HT-29 (cell line): ENCODE measurements at places on chromosomes 7 and 10. TPM values are rescaled to one million over a fixed set of nuclear protein-coding genes. Genes with fewer than 3 reads are reported as not detected.

The CPA2 gene
- total RNA-seq = not detected in 2 replicates

The FRAT1 gene
- total RNA-seq = 3.7 and 5.8 TPM in 2 replicates

The FZD8 gene
- 0.99 and 1.1 TPM in 2 replicates for total RNA-seq

DNA sequence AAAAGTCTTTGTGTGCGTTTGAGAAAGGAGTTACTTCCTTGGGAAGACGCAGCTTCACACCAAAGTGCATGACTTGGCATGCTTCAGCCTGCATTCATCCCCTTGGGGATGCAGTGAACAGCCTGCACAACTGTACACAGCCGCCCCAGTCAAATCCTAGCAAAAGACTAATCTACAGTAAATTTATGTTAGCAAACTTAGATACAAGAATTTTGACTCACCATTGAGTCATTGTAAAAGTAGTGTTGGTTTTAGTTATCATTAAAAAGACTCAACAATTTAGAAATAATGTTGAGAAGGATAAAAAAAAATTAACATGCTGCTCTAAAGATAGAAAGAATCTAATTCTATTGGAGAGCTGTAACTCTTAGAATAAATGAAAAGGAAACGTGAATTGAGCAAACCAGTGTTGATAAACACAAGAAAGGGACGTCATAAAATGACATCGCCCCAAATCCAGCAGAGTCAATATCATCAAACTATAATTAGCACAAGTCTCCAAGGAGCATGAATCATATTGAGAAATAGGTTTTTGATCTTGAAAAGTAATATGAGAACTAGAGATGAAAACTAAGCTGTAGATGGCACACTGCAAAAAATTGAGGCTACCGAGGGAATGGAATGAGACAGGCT lies 11.9 kb upstream of the OPTN start:
- DNase-seq = no peak

DNA sequence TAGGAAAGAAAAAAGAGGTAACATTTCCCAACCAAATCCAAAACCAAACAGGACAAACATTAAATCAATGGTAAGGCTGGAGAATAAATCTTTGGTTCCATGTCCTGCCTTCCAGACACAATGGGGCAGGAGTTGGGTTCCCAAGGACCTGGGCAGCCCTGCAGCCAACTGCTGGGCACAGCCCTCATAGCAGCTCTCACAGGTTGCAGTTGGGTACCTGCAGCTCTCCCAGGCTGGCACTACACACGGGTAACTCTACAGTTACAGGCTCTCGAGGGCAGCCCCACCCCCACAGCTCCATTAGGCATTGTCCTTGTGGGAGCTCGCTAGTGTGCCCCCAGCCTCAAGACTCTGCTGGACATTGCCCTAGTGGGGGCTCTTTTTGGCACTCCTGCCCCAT lies 7.5 kb downstream of the GRB10 start:
- DNase-seq = no peak

GRCh38 chr10:1824928-1825327 lies 87.6 kb upstream of the ADARB2 start:
- no peak for DNase-seq

DNA sequence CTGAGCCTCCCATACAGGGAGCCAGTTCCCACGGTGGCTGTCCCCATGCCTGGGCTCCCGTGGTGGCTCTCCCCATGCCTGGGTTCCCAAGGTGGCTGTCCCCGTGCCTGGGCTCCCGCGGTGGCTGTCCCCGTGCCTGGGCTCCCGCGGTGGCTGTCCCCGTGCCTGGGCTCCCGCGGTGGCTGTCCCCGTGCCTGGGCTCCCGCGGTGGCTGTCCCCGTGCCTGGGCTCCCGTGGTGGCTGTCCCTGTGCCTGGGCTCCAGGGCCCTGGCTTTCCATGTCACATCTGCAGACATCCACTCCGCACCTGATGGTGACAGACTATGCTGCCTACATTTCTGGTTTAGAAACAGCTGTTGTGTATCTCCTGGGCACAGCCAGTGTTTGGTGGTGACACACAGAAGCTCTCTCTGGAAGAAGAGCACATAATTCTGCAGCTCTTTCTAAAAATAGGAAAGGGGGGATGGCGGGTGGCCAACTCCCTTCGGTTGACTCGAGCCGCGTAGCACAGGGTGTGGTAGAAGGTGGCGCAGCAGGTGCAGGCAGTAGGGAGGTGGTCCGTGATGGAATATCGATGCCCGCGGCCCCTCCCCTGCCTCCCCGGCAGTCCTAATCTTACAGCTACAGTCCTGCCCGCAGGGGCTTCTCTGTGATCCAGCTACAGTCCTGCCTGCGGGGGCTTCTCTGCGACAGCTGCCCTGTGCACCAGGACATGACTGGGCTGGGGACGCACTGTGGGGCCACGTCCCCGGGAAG lies 251.2 kb downstream of the DNAJB6 start:
- no peak for DNase-seq

- no peak for DNase-seq
These were observed 12.8 kb upstream of the NDST2 start for GRCh38 chr10:73824146-73824725.
